ENCODE measurements at places on chromosomes 7 and 10.

DNA sequence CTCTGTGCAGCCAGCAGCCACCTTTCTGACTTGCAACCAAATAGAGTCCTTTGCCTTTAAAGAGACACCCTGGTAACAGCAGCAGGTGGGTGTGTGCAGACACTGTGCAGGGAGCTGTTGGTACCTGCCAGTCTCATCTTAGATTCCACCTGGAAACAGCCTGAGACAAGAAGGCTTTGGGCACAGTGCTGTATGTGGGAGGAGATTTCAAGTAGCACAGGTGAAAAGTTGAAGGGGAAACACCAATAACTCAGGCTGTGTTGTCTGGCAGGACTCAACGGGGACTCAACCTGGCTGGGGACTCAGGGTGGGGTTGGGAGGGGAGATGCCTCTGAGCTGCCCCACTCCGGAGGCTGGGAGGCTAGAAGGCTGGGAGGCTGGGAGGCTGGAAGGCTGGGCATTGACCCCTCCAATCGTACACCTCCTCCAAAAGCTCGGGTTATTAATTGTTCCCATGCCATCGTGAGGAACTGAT, 6.7 kb downstream of the CPXM2 start:
- no peak for DNase-seq

DNA sequence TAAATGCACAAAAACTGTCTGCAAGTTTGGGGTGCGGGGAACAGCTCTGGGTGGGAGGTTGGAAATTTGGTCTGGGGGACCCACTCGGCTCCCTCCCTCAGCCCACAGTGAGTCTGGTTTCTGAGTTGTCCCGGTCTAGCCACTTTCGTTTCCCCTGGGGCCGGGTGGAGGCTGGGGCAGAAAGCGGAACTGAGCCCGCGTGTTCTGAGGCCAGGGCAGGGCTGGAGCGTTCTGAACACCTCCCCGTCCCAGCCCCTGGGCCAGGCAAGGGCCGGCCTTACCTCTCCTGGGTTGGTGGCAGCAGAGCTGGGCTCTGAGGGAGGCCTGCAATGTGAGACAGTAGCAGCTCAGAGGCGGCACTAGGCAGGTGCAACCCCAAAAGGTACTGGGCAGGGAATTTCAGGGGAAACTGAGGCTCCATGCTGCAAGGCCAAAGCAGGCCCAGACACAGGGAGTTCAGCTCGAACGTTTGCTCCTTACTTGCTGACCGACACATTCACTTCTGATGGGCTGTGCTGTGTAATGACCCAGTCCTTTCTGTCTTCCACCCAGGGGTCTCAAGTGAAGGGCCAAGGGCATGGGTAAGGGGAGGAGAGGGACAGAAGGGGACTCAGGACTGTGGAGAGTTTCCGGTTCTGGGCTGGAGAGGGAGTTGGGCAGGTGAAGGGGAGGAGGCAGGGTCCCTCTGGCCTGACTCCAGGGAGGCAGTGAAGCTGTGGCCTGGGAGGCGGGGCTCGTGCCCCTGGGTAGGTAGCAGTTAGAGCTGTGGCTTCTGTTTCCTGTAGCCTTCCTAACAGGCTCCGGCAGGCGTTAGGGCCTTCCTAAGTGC, 3.0 kb downstream of the IRF5 start:
- DNase-seq = no peak

DNA sequence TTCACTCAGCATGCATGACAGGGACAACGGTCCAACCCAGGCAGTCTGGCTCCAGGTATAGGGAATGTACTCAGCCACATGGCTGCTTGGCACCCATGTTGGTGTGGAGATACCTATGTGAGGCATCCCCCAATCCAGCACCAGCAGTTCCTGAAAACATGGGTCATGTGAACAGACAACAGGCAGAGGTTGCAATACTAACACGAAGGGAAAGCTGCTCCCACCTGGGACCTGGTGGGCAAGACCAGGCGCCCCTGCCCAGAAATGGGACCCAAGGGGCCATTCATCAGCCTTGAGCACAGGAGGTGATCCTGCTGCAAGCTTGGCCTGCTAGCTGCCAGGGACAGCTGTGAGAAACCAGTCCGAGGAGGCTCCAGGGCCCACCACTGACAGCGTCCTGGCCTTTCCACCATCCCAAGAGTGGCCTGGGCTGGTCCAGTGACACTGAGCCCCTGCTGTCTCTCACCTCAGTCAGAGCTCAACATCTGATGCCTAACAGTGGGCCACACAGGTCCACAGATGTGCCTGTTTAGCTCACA, 142.3 kb downstream of the ARHGAP22 start:
- DNase-seq = no peak

DNA sequence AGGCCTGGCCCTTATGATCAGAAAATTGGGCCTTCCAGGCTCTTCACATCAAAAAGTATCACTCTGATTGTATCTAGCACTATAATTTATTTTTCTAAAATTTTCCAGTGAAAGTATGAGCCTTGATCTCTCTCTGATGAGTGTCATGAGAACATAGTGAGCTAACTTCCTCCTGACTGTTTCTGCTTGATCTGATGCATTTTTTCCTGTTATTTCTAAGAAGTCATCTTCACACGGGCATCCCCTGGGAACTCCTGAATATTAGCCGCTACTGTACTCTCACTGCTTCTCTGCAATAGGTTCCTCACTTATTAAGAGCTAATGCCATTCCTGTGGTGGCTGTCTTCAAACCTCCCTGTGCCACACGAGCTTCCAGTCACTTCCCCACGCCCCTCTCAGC, 63.1 kb upstream of the ZPBP start:
- DNase-seq = no peak

DNA sequence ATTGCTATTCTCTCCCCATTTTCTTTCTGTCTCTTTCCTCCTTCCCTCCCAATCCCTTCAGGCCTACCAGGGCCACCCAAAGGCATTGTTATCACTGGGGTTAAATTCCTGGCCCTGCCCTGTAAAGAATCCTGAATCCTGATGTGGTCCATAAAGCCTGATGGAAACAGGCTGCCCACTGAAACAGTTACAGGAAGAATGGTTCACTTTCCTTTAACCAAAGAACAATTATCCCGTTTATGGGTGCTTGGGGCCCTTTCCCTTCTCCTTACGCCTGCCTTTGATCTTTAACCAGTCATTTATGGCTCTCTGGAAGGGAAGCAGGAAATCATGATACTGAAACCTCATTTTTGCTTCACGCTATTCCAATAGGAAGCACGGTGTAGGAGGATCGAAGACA, 273.1 kb upstream of the NEBL start:
- DNase-seq = no peak

DNA sequence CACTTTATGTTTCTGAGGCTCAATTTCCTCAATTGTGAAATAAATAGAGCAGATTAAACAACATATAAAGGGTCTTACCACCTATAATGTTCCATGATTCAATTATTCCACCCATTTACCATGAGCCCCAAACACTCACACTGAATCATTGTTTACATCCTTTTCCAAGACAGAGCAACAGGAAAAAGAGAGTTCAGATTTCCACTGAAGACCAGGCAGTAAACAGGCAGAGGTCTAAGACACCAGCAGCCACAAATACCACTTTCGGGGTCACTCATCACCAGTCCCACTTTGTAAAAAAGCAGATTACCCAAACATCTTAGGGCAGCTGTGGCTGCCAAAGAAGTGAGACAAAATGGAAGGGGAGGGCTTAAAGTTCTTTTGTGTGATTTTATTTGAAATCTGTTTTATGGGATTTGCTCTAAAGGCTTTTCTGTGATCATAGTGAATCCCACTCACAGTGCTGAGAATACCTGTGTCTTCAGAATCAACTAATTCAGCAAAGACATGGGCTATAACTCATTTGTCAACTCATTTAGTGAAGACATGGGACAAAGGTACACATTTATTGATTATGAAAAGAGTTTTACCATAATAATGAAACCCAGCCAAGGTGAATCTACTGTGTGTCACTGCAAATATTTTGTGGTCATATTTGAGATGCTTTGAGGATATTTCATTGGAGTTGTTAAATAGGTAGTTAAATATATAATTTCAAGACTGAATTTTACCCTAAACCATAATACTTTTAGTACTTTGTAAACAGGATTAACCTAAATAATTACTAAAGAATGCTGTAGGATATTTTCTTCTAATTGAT, 24.8 kb upstream of the DLD start:
- no peak for DNase-seq

Measured in HFFc6 (cell line).